WTC11 (cell line): ENCODE measurements at places on chromosomes 7 and 10. TPM values are rescaled to one million over a fixed set of nuclear protein-coding genes. Genes with fewer than 3 reads are reported as not detected.

DNA sequence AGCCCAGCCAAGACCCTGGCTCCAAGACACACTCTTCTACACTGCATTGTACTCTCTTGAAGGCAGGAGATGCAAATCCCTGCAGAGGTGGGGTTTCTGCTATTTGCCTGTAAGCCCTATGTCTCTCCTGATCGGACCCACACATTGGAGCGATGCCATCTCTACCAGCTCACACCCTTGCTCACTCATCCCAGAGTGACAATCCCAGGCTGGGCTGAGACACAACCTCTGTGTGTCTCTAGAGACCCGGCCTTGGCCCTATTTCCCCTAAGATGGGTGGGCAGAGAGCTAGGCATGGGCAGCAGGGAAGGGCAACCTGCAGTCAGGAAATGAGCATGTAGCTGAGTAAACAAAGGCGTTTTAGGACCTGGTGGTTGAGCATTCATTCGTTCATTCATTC is 25.6 kb downstream of the CCDC3 start:
- no peaks in the 10 kb centered on the region for H3K36me3 ChIP-seq
- no peak for DNase-seq
- H3K27me3 ChIP-seq: no peaks in the 10 kb centered on the region
- no peak overlapping the region for H3K27ac ChIP-seq

Gene SFTPA1
- total RNA-seq: 3.8 to 7.6 TPM (median 4.4 TPM) in 3 replicates

DNA sequence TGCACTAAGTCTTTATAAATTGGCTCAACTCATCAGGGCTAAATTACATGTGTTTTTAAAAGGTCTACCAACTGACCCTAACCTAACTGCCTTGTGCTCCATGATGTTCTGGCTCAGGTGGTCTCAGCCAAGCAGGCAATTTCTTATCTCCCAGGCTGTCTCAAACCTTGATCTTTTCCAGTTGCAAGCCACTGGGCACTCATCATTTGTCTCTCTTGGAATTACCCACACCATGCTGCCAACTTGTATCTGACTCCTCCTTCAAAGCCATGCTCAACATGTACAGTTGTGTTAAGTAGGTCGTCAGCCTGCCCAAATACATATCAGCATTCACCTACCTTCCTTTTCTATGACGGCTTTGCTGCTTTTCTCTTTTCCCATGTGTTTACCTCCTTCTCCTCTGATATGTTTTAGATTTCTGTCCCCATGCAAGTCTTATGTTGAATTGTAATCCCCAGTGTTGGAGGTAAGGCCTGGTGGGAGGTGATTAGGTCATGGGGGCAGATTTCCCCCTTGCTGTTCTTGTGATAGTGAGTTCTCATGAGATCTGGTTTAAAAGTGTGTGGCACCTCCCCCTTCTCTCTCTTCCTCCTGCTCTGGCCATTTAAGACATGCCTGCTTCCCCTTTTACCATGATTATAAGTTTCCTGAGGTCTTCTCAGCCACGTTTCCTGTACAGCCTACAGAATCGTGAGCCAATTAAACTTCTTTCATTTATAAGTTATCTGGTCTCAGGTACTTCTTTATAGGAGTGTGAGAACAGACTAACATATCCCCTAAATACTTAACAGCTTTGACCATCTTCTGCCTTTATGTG is 130.0 kb downstream of the ELAPOR2 start:
- H3K4me3 ChIP-seq: no peak overlapping the region
- H3K36me3 ChIP-seq: peaks cover 29% of the 10 kb centered on the region
- no peak for DNase-seq
- H3K27me3 ChIP-seq: no peaks in the 10 kb centered on the region
- peaks cover 5% of the 10 kb centered on the region; the same call in 1 of the 2 replicates for H3K4me1 ChIP-seq

GRCh38 chr10:50600286-50600685 is 23.5 kb downstream of the SGMS1 start:
- H3K4me1 ChIP-seq: peaks cover 55% of the 10 kb centered on the region
- no peak overlapping the region for H3K4me3 ChIP-seq
- no peaks in the 10 kb centered on the region for H3K36me3 ChIP-seq
- H3K27me3 ChIP-seq: no peaks in the 10 kb centered on the region

Gene LLCFC1
- not detected in 3 replicates for total RNA-seq

DNA sequence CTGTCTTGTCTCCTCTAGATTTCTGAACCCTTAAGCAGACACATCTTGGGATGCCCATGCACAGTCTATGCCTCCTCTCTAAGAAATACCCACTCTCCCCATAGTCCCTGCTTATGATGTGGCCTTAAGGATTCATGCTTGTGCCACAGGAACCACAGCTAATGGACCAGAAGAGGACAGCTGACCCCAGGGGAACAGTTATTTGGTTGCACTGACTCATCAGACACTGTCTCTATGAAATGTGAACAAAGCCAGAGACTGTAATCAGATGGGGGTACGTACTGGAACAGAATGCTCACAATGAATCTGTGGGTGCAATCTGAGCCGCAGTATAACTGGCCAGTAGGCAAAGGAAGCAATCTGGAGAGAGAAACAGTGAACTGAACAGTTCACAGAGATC is 121.9 kb downstream of the USP6NL start:
- DNase-seq: no peak
- H3K27me3 ChIP-seq: no peaks in the 10 kb centered on the region
- peaks cover 45% of the 10 kb centered on the region for H3K36me3 ChIP-seq
- H3K4me3 ChIP-seq: no peak overlapping the region

DNA sequence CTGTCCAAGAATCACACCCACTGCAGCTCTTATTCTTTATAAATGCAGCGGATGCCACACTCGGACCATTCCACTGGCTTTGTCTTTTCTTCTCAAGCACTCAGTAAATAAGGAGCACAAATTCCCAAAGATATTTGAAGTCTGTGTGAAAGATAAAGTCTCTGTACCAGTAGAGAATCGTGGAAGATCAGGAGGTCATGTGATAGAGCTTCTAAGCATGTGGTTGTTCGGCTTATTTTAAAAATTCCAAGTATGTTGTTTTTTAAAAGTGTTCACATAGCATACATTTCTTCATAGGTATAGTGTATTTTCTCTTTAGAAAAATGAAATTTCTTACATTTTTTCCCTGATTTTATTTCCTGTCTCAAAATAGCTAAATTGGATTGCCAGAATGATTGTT is 75.8 kb downstream of the NOC3L start:
- H3K36me3 ChIP-seq: no peaks in the 10 kb centered on the region
- H3K4me3 ChIP-seq: no peak overlapping the region

Gene KDM7A
- total RNA-seq: 11.4 to 12.4 TPM (median 12.2 TPM) in 3 replicates

GRCh38 chr10:77041636-77042258 is 595.9 kb downstream of the KCNMA1 start:
- no peak overlapping the region for H3K4me3 ChIP-seq
- no peaks in the 10 kb centered on the region for H3K36me3 ChIP-seq
- H3K27me3 ChIP-seq: no peaks in the 10 kb centered on the region
- H3K4me1 ChIP-seq: peaks cover 19% of the 10 kb centered on the region

Gene UPK3B
- 1.4 to 3.6 TPM (median 3.2 TPM) in 3 replicates for total RNA-seq

GRCh38 chr10:70379581-70380176 is 2.7 kb downstream of the LRRC20 start:
- no peak overlapping the region for H3K4me3 ChIP-seq
- H3K27ac ChIP-seq: peak overlapping the region; percentile 11; the same call in 1 of the 2 replicates
- DNase-seq: peak; percentile 57
- peaks cover 46% of the 10 kb centered on the region for H3K4me1 ChIP-seq

GRCh38 chr10:119541046-119541445 is 1.5 kb downstream of the RGS10 start:
- DNase-seq: no peak
- H3K4me1 ChIP-seq: peaks cover 27% of the 10 kb centered on the region
- peak overlapping the region; percentile 76 for H3K4me3 ChIP-seq
- H3K36me3 ChIP-seq: no peaks in the 10 kb centered on the region
- H3K27ac ChIP-seq: no peak overlapping the region
- H3K27me3 ChIP-seq: peaks cover 53% of the 10 kb centered on the region

GRCh38 chr7:7565746-7566650 is 686 bp upstream of the MIOS start:
- no peak overlapping the region for H3K27ac ChIP-seq
- no peak overlapping the region for H3K4me3 ChIP-seq
- H3K4me1 ChIP-seq: peaks cover 20% of the 10 kb centered on the region
- DNase-seq: no peak
- H3K36me3 ChIP-seq: peaks cover 23% of the 10 kb centered on the region

GRCh38 chr10:128429835-128430513 is 303.8 kb upstream of the MKI67 start:
- no peaks in the 10 kb centered on the region for H3K36me3 ChIP-seq
- peaks cover 22% of the 10 kb centered on the region for H3K4me1 ChIP-seq
- no peak overlapping the region for H3K4me3 ChIP-seq

Gene EMX2
- not detected in 3 replicates for total RNA-seq

GRCh38 chr7:8536431-8536830 is 103.0 kb downstream of the NXPH1 start:
- no peak overlapping the region for H3K4me3 ChIP-seq
- H3K4me1 ChIP-seq: no peaks in the 10 kb centered on the region
- no peak overlapping the region for H3K27ac ChIP-seq
- no peaks in the 10 kb centered on the region for H3K27me3 ChIP-seq
- H3K36me3 ChIP-seq: no peaks in the 10 kb centered on the region

Gene AS3MT
- total RNA-seq: 8.8 to 10.4 TPM (median 9.3 TPM) in 3 replicates

GRCh38 chr7:130490311-130490791 is 1.5 kb upstream of the MEST start:
- DNase-seq: peak; percentile 45
- H3K27me3 ChIP-seq: peaks cover 17% of the 10 kb centered on the region
- H3K36me3 ChIP-seq: peaks cover 6% of the 10 kb centered on the region; the same call in 1 of the 2 replicates
- peaks cover 50% of the 10 kb centered on the region for H3K4me1 ChIP-seq
- peak overlapping the region; percentile 87 for H3K27ac ChIP-seq

Gene FAM3C
- total RNA-seq: 51.2 to 65.7 TPM (median 54.4 TPM) in 3 replicates

DNA sequence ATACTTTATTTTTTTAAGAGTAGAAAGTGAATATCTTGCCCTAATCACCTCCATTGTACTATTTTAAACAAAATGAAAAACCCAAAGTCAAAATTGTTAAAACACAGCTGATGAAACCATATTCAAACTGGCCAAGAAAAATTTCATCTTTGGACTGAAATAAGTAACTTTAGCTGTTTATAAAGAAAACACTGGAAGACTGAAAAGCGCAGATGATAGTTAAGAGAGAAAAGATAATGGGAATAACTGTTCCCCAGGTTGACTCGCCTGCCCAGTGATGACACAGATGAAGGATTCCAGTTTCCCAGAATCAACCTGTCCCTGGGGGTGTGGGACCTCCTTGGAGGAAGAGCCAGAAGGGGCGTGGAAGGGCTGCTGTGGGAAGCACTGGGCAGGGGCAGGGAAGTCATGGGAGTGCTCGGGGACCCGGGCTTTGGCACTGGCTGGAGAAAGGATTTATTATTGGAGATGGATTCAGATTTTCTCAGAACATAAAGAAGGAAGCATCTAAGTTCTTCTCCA is 43.1 kb downstream of the DENND2A start:
- no peak overlapping the region for H3K27ac ChIP-seq
- peaks cover 3% of the 10 kb centered on the region for H3K36me3 ChIP-seq
- H3K4me1 ChIP-seq: peaks cover 12% of the 10 kb centered on the region
- no peak overlapping the region for H3K4me3 ChIP-seq
- no peaks in the 10 kb centered on the region for H3K27me3 ChIP-seq

GRCh38 chr10:49426490-49427360 is 30.8 kb upstream of the DRGX start:
- H3K27ac ChIP-seq: no peak overlapping the region
- H3K27me3 ChIP-seq: peaks cover 9% of the 10 kb centered on the region
- no peak overlapping the region for H3K4me3 ChIP-seq
- H3K36me3 ChIP-seq: peaks cover 28% of the 10 kb centered on the region
- no peak for DNase-seq

GRCh38 chr7:106370542-106370941 is 85.8 kb upstream of the NAMPT start:
- no peaks in the 10 kb centered on the region for H3K36me3 ChIP-seq
- H3K4me1 ChIP-seq: no peaks in the 10 kb centered on the region; the same call in 1 of the 2 replicates
- no peak overlapping the region for H3K27ac ChIP-seq
- no peak overlapping the region for H3K4me3 ChIP-seq
- DNase-seq: no peak

- H3K27me3 ChIP-seq: no peaks in the 10 kb centered on the region
- H3K4me3 ChIP-seq: no peak overlapping the region
- no peaks in the 10 kb centered on the region for H3K36me3 ChIP-seq
- no peak overlapping the region for H3K27ac ChIP-seq
- DNase-seq: no peak
- no peaks in the 10 kb centered on the region for H3K4me1 ChIP-seq
These were observed 346.8 kb upstream of the NFE2L3 start for GRCh38 chr7:25805027-25805687.

GRCh38 chr7:101614098-101614938 is 14.8 kb downstream of the MYL10 start:
- no peak overlapping the region for H3K4me3 ChIP-seq
- H3K36me3 ChIP-seq: no peaks in the 10 kb centered on the region
- no peak for DNase-seq
- H3K27ac ChIP-seq: no peak overlapping the region
- no peaks in the 10 kb centered on the region for H3K27me3 ChIP-seq
- peaks cover 35% of the 10 kb centered on the region for H3K4me1 ChIP-seq

- no peak overlapping the region for H3K4me3 ChIP-seq
- H3K36me3 ChIP-seq: peaks cover 15% of the 10 kb centered on the region
- DNase-seq: no peak
- no peak overlapping the region for H3K27ac ChIP-seq
These were observed 1060.6 kb downstream of the LRMDA start for GRCh38 chr10:76492026-76492425.

Gene OPN1SW
- not detected in 3 replicates for total RNA-seq

Gene ZNF503
- 0.25 to 0.39 TPM (median 0.34 TPM) in 3 replicates for total RNA-seq

- peak; percentile 90 for DNase-seq
- H3K4me3 ChIP-seq: no peak overlapping the region
- peaks cover 11% of the 10 kb centered on the region for H3K27me3 ChIP-seq
- H3K4me1 ChIP-seq: peaks cover 3% of the 10 kb centered on the region; the same call in 1 of the 2 replicates
These were observed 89.9 kb downstream of the CDH23 start for GRCh38 chr10:71486484-71487114.

DNA sequence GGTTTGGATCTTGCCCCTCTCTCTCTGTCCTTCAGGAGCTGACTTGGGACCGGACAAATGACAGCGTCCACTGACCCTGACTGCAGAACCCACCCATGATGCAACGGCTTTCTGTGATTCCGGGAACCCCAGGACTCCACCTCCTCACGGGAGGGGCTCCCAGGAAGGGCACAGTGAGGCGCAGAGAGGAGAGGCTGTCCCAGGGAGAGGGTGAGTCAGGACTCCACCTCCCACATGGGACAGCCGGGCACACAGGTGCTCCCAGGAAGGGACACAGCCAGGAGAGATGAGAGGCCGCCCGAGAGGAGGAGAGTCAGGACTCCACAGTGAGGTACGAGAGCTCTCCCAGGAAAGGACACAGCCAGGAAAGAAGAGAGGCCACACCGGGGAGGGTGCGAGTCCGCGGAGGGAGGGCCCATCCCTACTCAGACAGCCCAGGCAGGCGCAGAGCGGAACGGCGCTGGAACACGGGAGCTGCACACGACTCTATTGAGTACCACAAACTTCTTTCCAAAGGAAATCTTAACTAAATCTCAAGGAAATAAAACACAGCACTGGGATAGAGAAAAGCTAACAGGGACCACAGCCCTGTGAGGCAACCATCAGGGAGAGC is 162.5 kb downstream of the MAD1L1 start:
- H3K4me3 ChIP-seq: no peak overlapping the region
- H3K4me1 ChIP-seq: no peaks in the 10 kb centered on the region
- H3K36me3 ChIP-seq: no peaks in the 10 kb centered on the region
- no peak for DNase-seq
- peak overlapping the region; percentile 41 for H3K27ac ChIP-seq
- H3K27me3 ChIP-seq: no peaks in the 10 kb centered on the region
